NCI-H510A (cell line): ENCODE measurements at places on chromosomes 2 and 18.

- no peak for DNase-seq
These were observed 1.8 kb upstream of the HOXD4 start for GRCh38 chr2:176149481-176149938.

- no peak for DNase-seq
These were observed 20.8 kb downstream of the PRPF40A start for GRCh38 chr2:152696476-152696875.

GRCh38 chr2:54587171-54588016 lies 131.3 kb downstream of the SPTBN1 start:
- DNase-seq: no peak

- DNase-seq: no peak
These were observed 14.0 kb downstream of the YIPF4 start for GRCh38 chr2:32291746-32292145.

GRCh38 chr18:58135701-58136331 lies 91.8 kb downstream of the NEDD4L start:
- peak; percentile 27 for DNase-seq

- DNase-seq: peak; percentile 54
These were observed at the start of gene FBLN7 for GRCh38 chr2:112138159-112139032. Gene FBLN7 (plus strand): TSS chr2:112138385. CDS start chr2:112138656, 271 bp downstream.

GRCh38 chr18:62329691-62330454 lies 4.8 kb downstream of the TNFRSF11A start:
- no peak for DNase-seq

GRCh38 chr2:647003-647560 lies 30.1 kb downstream of the TMEM18 start:
- no peak for DNase-seq
